ENCODE measurements at places on chromosomes 12 and 14.

GRCh38 chr14:23243066-23243465, 5.3 kb downstream of the RNF212B start:
- DNase-seq, result no peak

DNA sequence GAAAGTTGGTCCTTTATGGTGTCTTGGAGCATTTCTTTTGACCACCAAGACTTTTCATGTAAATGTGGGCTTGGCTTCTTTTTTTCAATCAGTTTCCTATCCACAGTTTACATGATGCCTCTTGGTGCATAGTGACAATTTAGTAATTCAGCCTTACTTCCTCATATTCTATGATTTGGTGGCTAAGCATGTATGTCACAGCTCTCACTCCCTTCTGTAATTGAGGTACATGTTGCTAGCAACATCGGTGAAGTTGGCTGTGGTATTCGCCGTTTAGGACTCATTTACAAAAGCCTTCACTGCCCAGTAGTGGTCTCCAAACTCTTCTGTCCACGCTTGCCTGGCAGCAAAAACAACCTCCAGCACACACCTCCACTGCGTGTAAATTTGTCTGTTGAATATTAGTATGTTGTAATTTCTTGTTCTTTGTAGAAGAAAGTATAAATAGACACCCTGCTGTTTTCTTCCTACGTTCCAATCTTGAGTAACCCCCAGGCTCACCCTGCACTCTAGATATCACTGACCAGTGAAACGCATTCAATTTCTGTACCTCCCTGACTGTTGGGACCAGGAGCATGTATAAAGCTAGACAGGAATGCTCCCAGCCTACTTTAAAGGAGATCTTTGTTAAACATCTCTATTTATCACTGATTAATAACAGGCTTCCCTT, 90.4 kb downstream of the PPP2R5C start:
- no peak for DNase-seq

- DNase-seq, result no peak
These were observed 824 bp downstream of the TBK1 start for GRCh38 chr12:64452559-64453329.

GRCh38 chr14:104895207-104895785, 29.4 kb upstream of the PLD4 start:
- no peak for DNase-seq

GRCh38 chr14:101708853-101709532, 52.5 kb upstream of the PPP2R5C start:
- DNase-seq, result no peak

GRCh38 chr12:82838131-82838551, 151.4 kb downstream of the TMTC2 start:
- no peak for DNase-seq
